ENCODE measurements at places on chromosomes 12 and 14.

DNA sequence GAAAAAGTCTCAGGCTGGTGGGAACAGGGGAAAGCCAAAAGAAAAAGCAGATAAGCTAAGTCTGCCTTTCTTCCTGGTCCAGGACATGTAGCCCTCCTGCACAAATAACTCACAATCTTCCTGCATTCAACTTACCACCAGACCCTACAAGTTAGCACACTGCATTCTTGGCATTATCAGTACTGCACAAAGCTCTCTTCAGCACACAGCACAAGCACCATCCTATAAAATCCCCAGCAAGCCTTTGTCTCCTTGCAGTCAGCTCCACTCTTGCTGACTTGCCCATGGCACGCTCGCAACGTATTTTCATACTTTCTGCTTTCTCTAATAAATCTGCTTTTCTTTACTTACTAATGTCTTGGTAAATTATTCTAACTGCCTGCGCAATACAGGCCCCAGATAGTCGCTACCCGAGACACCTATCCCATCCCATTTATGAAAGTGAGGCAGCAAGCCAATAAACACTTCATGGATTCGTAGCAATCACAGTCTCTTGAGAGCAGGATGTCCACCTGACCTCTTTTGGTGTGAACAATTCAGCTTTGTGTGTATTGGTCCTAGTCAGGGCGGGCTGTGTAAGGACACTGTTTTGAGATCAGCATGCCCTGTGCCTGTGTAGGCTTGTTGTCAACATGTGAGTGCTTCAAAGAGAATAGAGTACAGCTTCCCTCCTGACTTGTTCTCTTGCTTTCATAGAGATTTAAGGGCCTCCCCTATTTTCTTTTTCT, 49.0 kb downstream of the TMEM117 start:
- no peak for DNase-seq

DNA sequence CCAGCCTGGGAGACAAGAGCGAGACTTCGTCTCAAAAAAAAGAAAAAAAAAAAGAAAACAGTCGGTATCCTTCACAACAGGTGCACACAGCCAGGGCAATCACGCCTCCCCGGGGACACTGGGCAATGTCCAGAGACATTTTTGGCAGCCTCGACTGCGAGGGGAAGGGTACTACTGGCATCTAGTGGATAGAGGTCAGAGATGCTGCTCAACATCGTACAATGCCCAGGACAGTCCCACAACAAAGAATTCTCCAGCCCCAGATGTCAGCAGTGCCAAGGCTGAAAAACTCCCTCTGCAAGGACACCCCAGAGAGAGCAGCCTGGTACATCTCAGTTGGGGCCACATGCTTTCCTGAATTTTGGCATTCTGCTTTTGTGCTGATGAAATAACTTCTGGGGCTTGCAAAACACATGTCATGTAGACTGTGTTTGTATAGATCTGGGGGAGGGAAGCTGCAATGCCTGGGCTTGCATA, 21.5 kb downstream of the ALDH2 start:
- peak; percentile 8 for DNase-seq

DNA sequence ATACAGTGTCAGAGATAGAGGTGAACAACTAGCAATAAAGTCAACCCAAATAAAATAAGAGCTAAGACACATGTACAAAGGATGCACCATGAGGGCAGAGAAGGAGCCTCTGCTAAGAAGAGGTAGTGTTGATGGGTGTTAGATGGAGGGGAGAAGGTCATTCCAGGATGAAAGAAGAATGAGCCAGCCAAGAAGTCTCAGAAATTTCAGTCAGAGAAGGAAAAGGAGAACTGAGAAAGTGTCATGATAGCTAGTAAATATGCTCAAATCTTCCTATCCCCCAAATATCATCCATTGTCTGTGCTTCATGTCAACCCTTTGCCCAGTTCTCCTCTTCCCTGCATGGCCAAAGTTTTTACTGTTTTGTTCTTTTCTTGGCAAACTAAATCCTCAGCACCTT, 225.2 kb upstream of the BTG1 start:
- no peak for DNase-seq

GRCh38 chr12:107126796-107127481, 33.6 kb upstream of the CRY1 start:
- DNase-seq: peak; percentile 68

- no peak for DNase-seq
Measured at GRCh38 chr14:99241325-99242010, 30.5 kb downstream of the BCL11B start.

- no peak for DNase-seq
Measured at GRCh38 chr14:70527501-70528105, 7.2 kb downstream of the ADAM20 start.

DNA sequence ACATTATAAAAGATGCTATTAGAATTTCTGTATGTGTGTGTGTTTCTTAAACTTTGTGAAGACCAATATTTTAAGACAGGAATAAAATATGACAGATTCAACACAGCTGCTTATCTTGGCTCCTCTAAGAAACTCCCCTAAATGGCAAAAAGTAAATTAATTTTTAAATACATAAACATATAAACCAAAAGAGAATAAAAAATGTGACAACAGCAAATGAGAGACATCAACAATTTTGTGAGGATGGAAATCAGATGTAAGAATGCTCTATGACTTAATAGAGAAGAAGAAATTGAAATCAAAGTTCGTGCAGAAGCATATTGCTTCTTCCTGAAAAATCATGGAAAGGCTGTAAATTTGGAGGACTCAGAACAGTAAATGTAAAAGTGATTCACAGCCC, 1083.8 kb downstream of the FLRT2 start:
- DNase-seq: no peak

GRCh38 chr12:120370343-120371243, 1.6 kb upstream of the MSI1 start:
- no peak for DNase-seq

- DNase-seq: no peak
Measured at GRCh38 chr14:95488376-95489213, 27.9 kb downstream of the SYNE3 start.

- no peak for DNase-seq
Measured at GRCh38 chr12:109178532-109178931, 62.1 kb downstream of the ACACB start.

GRCh38 chr14:53599221-53599945, 357.2 kb downstream of the BMP4 start:
- DNase-seq: no peak

DNA sequence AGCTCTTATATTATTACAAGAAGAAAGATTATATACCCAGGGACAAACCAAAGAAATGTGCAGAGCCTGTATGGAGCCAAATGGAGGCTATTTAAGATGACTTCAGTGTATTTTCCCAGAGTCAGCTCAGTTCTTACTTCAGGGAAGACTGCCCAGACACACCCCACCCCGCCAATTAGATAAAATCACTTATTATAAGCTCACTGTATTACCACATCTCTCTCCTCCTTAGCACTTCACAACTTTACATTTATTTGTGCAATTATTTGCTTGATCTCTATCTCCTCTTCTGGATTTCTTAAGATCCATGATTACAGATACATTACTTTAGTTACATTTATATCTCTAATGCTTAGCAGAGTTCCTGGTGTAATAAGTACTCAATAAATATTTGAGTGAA, 24.7 kb upstream of the WDR89 start:
- no peak for DNase-seq

GRCh38 chr12:78898416-78898815, 33.8 kb downstream of the SYT1 start:
- DNase-seq: peak; percentile 92

DNA sequence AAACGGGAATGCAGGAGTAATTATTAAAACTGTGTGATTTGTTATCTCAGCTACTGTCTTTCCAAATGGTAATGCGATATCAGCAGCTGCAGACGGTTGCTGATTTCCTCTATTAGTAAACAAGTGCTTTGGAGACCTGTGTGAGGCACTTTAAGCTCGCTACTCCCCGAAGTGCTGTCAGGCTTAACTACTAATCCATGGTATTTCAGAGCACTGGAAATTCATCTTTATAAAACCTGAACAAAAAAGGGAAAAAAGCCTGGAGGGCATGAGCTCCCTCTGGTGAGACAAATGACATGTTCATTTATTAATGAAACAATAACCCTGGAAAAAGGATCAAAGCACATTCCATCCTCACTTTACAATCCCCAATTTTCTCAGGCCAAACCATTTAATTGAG, 143.6 kb upstream of the OTX2 start:
- DNase-seq: peak; percentile 8

DNA sequence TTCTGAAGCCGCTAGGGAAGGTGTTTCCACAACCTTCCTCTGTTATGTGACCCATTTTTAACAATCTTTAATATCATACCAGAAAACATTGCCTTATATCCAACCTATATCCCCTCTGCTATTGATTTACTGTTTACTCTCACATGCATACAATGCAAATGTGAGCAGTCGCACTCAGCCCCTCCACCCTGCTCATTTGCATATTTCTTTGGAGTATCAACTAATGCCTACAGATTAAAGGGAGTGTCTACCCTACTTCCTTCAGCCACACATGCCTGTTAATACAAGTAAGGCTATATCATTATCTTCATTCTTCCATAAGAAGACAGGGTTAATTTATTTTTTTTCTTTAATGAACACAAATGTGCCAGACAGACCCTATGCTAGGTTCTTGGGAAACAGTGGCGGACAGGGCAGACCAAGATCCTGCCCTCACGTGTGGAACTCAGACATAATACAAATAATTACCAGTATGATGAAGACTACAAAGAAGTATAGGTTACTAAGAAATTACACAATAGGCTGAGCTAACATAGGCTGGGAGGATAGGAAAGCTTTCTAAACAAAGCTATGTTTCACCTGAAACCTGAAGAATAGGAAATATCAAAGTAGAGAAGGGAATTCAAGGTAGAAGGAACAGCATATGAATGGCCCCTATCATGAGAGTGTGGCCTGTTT, 107.3 kb upstream of the MDM1 start:
- no peak for DNase-seq

GRCh38 chr14:36617824-36618223, 35.4 kb upstream of the NKX2-8 start:
- no peak for DNase-seq

- DNase-seq: no peak
Measured at GRCh38 chr12:18243238-18243637, 18.1 kb upstream of the PIK3C2G start.

GRCh38 chr14:104702673-104703072, 13.3 kb downstream of the INF2 start:
- DNase-seq: no peak

GRCh38 chr12:62640910-62641448, 174.4 kb downstream of the MON2 start:
- no peak for DNase-seq

GRCh38 chr14:54486685-54487084, 2.1 kb downstream of the GMFB start:
- no peak for DNase-seq

GRCh38 chr14:103749452-103749851, 33.8 kb downstream of the ZFYVE21 start:
- no peak for DNase-seq

- no peak for DNase-seq
Measured at GRCh38 chr12:54602661-54603060, 14.2 kb upstream of the PPP1R1A start.

DNA sequence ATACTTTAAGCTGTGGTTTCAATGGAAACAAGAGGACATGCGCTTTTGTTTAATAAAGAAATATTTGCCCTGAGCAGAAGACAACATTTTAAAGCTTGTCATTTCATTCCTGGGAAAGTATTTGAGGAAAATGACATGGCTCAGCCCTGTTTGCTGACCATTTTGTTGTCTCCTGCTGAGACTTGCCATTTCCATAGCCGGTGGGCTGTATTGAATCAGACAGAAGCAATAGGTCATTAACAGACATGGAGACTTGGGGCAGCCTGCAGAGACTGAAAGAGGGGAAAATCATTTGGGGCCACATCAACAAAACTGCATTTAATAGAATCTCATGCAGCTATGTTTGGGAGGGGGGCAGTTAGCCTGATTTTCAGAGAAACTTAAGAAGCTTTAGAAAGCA, 443.0 kb downstream of the NPAS3 start:
- DNase-seq: no peak

DNA sequence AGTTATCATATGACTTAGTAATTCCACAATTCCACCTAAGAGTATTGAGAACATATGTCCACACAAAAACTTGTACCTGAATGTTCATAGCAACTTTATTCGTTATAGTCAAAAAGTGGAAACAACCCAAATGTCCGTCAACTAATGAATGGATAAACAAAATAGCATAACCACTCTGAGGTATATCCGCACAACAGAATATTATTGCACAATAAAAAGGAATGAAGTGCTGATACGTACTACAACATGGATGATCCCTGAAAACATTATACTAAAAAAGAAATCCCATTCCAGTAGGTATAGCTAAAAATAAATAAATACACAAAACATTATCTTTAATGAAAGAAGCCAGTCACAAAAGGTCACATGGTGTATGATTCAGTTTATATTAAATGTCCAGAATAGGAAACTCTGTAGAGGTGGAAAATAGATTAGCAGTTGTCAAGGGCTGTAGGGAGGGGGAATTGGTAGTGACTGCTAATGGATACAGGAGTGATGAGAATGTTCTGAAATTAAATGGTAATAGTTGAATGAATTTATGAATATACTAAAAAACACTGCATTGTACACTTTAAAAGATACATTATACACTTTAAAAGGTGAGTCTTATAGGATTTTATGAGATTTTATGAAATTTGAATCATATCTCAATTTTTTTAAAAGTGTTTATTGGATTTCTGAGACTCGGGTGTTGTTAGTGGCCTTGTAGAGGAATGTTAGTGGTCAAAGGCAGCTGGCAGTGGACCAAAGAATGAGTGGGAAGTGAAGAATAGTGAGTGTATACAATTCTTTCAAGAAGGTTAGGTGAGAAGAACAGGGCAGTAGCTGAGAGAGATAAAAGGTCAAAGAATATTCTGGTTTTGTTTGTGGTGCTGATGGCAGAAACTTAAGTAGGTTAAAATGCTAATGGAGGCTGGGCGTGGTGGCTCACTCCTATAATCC, 36.3 kb upstream of the BAZ1A start:
- DNase-seq: no peak

DNA sequence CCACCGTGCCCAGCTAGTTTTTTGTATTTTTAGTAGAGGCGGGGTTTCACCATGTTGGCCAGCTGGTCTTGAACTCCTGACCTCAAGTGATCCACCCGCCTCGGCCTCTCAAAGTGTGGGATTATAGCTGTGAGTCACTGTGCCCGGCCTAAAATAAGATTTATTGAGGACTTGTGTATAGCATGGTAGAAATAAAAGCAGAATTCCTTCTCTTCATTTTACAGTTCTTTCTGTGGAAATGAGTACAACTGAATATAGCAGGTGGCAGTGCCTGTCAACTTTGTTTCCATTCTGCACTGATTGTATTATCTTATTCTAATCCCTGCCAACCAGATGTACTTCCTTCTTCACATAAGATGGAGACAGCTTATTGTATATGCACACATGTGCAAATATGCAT, 41.0 kb downstream of the DIP2B start:
- no peak for DNase-seq

Data from NCI-H2081 (cell line).